ENCODE measurements at places on chromosomes 2 and 18.

DNA sequence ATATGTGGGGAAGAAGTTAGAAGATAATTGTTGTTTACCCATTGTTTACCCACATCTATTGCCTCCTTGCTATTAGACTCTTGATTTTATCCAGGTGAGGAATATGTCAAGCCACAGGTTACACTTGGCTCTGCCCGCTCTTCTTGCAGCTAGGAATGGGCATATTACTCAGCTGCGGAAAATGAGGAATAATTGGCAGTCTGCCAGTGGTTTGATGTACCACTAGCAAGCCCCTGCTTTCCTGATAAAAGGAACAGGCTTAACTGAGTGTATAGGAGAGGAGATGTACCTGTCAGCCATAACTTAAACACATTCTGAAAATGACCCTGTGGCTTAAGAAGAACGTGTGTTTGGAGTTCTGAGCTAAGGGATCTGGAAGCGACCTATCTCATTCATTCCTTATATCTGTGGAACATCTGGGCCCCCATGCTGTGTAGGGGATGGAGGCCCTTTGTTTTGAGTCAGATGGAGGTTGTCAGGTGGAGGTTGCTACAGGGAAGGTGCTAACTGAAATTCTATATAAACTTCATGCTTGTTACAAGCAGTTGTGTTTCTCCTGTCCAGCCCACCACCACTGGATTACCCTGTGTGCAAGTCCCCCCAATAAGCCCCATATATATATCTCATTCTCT, 4.6 kb upstream of the FMNL2 start:
- no peak for DNase-seq

DNA sequence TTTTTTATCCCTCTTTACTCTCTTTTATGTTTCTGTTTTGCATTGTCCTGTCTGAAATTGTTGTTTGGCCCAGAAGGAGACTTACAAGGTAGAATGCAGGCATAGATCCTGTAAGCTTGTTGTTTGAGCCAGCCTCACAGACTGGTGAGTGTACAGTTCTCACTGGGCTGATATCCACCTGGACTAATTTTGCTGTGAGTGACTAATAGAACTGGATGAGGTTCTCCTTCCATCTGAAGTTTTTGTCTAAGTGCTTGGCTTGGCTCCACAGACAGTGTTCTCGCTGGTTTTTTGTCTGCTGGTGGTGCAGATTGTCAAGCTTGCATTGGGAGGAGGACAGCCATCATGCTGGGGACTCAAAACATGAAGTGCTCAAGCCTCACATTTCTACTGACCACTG, 495.7 kb downstream of the TSN start:
- DNase-seq: no peak

DNA sequence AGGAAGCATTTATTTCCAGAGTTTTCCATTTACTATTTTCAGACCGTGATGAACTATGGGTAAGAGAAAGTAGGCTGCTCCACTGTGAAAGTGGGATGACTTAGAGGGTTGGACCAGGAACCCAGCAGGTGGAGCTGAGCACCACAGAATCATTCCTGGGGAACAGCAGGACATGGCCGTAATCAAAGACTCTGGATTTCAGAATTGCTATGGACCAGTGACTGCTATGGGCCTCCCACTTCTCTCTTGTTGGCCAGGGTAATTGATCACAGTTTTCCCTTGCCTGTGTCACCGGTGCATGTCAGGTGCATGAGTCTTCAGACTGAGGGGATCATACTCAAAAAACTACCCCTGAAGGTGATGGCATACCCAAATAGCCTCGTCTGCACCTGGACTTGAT, 90.6 kb upstream of the GPC1 start:
- DNase-seq: no peak

DNA sequence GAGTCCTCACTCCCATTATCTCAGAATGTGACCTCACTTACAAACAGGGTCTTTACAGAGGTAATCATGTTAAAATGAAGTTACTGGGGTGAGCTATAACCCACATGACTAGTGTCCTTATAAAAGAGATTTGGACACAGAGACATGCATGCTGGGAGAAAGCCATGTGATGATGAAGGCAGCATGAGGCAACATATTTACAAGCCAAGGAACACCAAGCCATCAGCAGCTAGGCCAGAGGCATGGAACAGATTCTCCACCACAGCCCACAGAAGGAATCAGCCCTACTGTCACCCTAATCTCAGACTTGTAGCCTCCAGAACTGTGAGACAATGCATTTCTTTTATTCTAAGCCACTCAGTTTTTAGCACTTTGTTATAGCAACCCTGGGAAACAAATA, 171.9 kb downstream of the EN1 start:
- no peak for DNase-seq

- DNase-seq: no peak
Observed at GRCh38 chr2:232146294-232146693, 184.8 kb downstream of the DIS3L2 start.

DNA sequence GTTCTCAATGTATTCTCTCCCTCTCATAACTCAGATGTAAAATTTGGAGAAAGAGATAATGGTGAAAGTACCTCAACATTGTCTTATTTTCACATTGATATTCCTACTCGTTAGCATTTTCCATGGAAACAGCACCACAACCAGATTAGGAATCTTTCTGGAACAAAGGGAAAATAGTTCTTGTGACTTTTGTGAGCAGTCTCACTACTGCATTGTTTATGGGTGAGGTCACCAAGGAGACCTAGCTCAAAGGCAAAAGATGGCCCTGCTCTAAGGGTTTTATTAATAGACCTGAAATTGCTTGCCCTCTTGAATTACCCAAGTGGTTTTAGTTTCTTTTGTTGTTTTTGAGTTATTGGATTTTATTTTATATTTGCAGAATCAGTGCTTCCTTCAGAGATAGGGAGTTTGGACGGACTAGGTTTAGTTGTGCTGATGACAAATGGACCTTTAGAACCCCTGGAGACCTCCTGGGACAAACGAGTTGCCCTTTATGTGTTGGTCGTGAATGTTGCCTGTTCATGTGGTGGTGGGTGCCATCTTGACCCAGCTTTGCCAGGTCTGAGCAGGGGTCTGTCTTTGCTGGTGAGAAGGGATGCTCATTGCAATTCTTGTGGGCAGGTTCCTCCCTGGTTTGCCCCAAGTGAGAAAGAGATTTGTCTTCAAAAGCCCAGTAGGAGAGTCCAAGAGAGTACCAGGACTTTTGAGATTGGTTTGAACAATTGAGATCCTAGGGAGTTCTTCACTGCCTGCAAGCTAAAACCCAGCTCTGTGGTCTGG, 58.1 kb downstream of the INPP4A start:
- no peak for DNase-seq

GRCh38 chr18:48961547-48961946, 10.8 kb upstream of the SMAD7 start:
- DNase-seq: no peak

- no peak for DNase-seq
Observed at GRCh38 chr2:185618625-185619024, 120.0 kb upstream of the FSIP2 start.

DNA sequence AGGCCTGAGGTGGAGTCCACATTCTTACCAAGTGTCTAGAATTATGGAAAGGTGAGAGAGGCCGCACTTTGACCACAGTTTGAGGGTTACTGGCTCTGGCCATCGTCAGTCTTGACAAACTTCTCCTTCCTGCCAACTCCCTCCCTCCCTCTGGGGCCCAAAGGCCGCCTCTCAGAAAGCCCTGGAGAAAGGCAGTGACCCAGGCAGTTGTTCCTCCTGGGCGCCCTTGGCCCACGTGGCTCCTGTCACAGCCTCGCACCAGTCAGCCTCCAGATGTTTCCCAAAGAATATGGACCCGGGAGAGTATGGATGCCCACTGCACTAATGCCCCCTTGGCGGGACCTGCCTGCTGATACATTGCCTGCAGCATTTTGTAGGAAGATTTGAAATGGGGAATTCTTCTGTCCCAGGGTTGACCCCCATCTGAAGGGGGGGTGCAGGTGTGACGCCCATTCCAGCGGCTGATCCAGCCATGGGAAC, 61.7 kb downstream of the ASB1 start:
- DNase-seq: no peak

GRCh38 chr2:150097901-150098531, 389.5 kb downstream of the RND3 start:
- no peak for DNase-seq

- DNase-seq: no peak
Observed at GRCh38 chr2:231308631-231309428, 86.7 kb upstream of the B3GNT7 start.

DNA sequence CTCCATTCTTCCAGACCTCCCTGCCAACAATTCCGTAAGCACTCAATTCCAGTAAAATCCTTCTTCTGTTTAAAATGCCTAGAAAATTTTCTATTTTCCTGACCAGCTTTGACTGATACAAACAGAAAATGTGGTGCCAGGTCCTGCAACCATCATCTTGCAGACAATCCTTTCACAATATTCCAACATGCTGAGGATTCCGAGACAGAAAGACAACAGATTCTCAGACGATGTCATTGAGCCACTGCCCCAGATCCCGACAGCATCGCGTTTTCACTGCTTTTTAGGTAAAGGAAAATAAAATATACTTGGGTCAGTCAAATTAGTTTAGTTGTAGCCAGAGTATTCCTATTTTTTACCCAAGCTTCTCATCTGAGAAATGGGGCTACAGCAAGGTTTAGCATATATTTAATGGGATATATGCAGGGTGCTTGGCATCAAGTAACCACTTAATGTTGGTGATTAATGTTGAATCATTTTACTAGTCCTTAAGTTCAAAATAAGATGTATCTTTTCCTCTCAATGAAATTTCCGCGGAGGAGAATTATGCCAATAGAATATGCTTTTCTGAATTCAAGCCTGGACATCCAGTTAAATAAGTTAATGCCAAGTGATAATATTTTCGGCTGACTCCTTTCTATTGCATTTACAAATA, 866.6 kb downstream of the SLC4A3 start:
- DNase-seq: no peak

GRCh38 chr2:237487496-237487895, 445 bp downstream of the MLPH start:
- DNase-seq: no peak

DNA sequence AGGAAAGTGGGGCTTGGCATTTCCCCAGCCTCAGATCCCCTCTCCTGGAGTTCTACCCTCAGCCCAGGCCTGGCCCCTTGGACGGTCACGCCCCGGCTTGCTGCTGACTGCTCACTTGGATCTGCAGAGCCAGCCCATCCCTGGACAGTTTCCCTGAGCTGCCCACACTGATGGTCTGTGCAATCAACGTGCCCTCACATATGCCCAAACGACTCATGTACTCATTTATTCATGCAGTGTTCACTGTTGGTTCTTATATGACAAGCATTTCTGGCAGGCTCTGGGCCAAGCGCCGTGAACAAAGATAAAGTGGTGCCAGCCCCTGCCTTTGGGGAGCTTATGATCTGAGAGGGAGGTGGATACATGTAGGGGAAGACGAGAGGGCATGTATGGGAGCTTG, 20.3 kb upstream of the GLI2 start:
- DNase-seq: no peak

DNA sequence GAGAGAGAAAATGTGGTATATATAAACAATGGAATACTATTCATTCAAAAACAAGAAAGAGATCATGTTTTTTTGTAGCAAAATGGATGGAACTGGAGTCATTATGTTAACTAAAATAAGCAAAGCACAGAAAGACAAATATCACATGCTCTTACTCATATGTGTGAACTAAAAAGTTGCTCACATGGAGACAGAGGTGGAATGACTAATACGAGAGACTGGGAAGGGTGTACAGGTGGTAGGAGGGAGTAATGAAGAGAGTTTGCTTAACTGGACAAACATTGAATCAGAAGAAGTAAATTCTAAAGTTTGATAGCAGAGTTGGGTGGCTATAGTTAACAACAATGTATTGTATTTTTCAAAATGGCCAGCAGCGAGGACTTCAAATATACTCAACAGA, 1080.7 kb upstream of the CHAC2 start:
- no peak for DNase-seq

DNA sequence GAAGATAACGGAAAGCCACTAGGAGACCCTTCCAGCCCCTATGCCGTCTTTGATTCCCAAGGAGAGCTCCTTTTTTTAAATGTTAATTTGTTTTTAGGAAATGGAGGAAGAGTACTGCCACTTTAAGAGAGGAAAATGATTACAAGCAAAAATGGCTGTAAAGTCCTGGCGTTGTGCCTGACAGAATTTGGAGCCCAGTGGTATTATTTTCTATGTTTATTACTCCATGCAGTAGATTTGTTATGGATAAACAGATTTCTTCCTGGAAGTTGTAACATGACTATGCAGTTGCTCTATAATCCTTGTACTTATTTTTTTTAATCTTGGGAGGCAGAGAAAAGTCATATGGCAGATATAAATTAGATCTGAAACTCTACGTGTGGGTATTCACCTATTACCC, 141.3 kb downstream of the GBX2 start:
- DNase-seq: no peak

DNA sequence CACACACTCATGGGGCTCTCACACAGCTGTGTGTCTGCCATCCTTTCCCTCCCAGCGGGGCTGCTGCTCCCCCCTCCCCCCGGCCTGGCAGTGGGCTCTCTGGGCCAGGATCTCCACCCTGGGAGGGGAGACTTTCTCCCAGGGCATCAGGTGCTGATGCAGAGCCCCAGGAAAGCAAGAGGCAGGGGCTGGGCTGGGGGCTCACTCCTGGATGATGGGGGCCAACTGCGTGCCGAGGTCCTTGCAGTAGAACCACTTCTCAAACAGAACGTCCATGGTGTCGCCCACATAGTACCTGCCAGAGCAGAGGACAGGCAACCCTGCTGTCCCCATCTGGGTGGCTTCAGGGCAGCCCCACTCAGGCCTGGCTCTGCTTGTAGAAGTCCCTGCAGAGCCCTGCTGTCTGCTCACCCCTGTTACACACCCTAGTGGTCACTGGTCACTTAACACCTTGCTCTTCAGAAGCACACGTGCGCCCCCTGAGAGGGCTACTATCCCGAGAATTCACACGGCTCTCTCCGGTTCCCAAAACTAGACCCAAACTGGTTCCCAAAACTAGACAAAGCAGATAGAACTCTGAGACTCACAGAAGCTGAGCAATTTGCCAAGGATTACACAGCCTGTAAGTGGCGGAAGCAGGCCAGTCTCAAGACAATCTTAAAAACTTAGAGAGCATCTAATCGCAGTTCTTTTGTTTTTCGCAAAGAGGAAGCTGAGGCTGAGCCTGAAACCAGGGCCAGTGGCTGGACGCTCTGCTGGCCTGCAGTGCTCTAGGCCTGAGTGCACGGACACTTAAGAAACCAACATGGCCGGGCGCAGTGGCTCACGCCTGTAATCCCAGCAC, 6.6 kb upstream of the OXER1 start:
- DNase-seq: no peak

GRCh38 chr2:197740200-197740599, 35.0 kb downstream of the MARS2 start:
- no peak for DNase-seq

- peak; percentile 34 for DNase-seq
Observed at GRCh38 chr18:60554967-60555366, 182.4 kb upstream of the MC4R start.

GRCh38 chr2:39516347-39517101, 79.4 kb upstream of the MAP4K3 start:
- peak; percentile 36 for DNase-seq

GRCh38 chr2:239161711-239162140, 239.1 kb downstream of the HDAC4 start:
- no peak for DNase-seq

GRCh38 chr2:10057231-10058107, 14.1 kb downstream of the KLF11 start:
- peak; percentile 83 for DNase-seq

GRCh38 chr2:134460583-134460998, 206.7 kb downstream of the MGAT5 start:
- DNase-seq: peak; percentile 58

All from left hindlimb (tissue), 1 donor.